ENCODE measurements at places on chromosomes 4 and X.

DNA sequence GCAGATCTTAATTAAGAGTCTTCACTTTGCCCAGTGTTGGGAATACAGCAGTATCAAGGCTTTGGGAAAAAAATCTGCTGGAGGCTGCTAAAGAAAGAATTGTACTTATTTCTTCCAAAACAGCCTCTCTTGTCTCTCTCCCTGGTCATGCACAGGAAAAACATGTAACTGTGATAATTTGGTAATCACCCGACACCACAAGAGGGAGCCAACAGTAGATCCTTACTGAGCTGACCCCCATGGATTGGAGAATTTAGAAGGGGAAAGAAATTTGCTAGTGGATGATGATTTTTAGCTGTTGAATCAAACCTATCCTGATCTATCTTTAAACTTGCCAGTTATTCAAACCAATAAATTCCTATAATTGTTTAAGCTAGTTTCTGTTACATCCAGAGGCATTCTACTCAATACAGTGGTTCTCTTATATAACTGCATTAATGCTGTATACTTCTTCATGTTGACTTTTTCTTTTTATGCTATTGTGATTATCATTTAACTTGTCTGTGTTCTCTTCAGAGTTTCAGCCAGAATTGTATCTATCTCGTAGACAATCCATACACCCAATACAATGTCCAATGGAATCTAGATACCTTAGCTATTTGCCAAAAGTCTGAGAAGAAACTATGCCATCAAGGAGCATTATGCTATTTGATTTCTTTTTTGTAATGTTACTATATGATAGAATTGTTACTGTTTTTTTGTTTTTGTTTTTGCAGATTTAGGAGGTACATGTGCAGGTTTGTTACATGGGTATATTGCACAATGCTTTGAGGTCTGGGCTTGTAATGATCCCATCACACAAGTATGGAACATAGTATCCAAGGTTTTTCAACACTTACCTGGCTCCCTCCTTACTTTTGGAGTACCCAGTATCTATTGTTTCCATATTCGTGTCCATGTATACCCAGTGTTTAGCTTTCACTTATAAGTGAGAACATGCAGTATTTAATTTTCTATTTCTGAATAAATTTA lies 31.3 kb upstream of the ARHGEF38 start:
- DNase-seq: peak; percentile 46

- DNase-seq: no peak
Observed at GRCh38 chr4:89469516-89469915, 161.9 kb upstream of the GPRIN3 start.

GRCh38 chrX:48894891-48895290 lies 2.7 kb downstream of the TIMM17B start:
- no peak for DNase-seq

- no peak for DNase-seq
Observed at GRCh38 chr4:93396272-93396671, 432.3 kb upstream of the ATOH1 start.

- no peak for DNase-seq
Observed at GRCh38 chr4:38562751-38563198, 101.2 kb upstream of the KLF3 start.

DNA sequence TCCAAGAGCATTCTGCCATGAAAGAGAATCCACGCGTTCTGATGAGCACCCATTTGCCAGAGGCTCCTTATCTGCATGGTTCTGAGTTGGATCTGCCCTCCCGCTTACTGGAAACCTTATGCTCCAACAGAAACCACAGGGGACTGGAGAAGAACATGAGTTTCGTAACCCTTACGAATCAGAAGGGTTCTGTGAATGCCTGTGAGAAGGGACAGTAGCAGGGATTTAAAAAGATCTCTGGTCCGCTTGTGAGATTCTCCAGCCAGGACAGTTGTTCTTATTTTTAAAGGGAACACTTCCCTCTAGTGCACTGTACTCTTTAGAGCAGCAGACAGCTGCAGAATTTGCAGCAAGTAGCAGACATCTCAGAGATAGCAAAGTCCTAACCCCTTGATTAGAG lies 22.5 kb upstream of the CENPU start:
- no peak for DNase-seq

GRCh38 chr4:110629214-110629754 lies 6.4 kb upstream of the PITX2 start:
- DNase-seq: no peak

- peak; percentile 1 for DNase-seq
Observed at GRCh38 chrX:13223868-13224567, 95.8 kb downstream of the ATXN3L start.

DNA sequence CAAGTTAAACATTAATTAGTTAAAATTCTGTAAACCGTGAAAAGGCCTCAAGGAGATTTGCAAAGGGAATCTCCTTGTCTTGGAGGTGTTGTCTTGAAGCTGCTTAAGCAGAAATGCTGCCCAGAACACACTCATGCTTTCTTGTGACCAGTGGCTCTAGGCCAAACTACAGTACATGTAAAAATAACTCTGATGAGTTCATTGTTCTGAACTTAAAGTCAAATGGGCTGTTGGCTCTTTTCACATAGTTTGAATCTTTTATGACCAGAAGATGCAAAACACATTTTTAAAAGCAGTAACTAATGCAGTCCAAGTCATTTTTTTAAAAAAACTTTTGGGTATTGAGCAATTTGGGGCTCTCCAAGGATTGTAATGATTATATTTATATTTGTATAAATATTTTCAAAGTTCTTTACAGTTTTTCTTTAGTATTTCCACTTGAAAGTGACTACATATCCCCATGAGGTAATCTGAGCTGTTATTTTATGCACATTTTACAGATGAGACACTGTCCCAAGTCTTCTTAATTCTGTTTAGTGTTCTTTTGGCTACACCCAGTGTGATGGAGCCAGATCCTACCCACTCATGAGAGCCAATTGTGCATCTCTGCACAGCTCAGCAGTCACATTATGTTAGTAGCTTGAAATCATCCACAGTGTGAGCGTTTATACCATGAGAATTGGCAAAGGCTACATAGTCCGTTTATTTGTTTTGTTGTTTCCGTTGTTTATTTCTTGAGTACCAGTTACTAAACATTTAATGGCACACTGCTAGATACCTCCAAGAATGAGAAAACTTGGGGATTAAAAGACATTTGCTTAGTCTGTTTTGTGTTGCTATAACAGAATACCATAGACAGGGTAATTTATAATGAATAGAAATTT lies 112.8 kb upstream of the ATXN3L start:
- DNase-seq: no peak

GRCh38 chr4:69861756-69862155 lies 1.8 kb upstream of the SULT1E1 start:
- no peak for DNase-seq

All from NCI-H748 treated with DMSO at 0.1 percent for 48 hours (cell line).